NCI-H524 (cell line): ENCODE measurements at places on chromosomes 12 and 14.

GRCh38 chr12:5440978-5441377, 9.1 kb downstream of the NTF3 start:
- no peak for DNase-seq

- no peak for DNase-seq
Measured at GRCh38 chr12:133057446-133057845, 20.1 kb downstream of the ZNF84 start.

DNA sequence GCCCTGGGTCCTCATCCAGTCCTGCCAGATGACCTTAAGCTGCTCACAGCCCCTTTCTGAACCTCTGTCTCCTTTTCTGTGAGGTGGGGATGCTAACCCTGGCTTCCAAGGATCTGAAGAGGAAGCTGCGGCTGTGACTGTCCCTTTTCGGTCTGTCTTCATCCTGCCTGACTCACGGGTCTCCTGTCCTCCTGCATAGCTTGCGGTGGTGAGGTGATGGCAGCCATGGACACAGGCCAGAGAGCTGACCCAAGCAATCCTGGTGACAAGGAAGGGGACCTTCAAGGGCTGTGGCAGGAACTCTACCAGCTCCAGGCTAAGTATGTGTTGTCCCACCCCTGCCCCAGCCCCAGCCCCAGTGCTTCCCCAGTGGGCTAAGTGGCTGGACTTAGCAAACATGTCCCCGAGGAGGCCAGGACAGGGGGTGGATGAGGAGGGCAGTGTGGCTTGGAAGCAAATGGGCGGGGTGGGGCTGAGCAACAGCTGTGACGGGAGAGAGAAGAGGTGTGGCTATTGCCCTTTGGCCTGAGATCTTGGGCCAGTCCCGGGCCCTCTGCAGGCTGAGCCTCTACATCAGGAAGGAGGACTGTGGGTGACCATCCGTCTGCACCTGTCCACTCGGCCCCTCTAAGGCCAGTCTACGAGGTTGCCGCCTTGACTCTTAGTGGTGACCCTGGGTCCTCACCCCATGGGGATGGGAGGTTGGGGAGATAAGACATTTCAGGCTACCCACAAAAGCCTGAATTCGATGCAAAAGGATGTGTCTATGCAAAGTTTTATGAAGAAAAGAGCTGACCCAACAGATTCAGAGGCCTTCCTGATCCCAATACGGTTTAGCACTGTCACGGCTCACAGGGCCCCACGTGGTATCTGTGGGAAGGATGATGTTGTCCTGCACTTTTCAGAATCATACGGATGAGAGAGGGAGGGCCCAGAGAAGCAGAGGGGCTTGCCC, 1.1 kb downstream of the CCDC197 start:
- DNase-seq = no peak

- DNase-seq = no peak
Measured at GRCh38 chr12:123363390-123363739, 1.3 kb downstream of the SBNO1 start.

DNA sequence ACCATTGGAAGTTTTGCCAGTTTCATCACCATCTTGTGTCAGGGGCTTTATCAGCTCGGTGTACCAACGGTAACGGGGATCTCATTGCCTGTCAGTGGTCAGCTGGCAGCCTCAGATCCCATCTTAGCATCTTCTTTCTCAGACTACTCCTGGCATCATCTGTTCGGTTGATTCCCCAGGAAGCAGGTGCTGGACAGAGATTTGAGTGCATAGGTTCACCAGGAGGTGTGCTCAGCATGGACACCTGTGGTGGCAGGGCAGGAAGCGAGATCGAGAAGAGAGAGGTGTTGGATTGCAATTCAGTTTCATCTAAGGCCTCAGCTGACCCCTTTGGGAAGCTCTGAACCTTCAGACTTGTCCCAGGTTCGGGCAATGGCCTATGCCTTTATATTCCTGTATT, 76.0 kb downstream of the C12orf75 start:
- DNase-seq = no peak

DNA sequence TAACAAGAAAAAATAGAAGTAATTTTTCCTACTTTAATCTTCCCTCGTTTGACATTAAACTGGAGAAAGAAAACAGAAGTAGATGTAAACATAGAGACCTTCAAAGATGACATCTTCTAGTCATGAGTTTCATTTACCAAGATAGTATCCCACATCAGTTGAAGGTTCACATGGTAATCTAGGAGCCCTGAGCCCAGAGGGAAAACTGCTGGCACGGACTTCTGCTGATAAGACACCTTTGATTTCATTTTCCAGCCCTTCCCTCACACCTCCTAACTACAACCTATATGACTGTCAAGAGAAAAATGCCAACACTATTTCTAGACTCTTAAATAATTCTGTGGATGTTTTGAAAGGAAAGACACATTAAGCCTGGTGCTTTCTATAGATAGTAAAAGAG, 46.0 kb upstream of the CCDC175 start:
- DNase-seq = no peak

DNA sequence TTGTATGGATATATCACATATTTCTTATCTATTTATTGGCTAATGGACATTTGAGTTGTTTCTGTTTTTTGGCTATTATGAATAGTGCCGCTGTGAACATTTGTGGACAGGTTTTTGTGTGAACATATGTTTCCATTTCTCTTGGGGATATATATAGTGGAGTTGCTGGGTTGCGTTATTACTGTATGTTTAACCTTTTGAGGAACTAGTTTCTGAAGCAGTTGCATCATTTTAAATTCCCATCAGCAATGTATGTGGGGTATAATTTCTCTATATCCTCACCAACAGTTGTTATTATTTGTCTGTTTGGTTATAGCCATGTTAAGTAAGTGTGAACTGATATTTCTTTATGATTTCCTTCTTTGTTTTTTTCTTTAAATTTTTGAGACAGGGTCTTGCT, 10.7 kb downstream of the TCTN2 start:
- DNase-seq = no peak

- DNase-seq = no peak
Measured at GRCh38 chr12:26557326-26557725, 275.7 kb downstream of the ITPR2 start.

GRCh38 chr14:30603402-30603801, 18.7 kb upstream of the SCFD1 start:
- DNase-seq = no peak

GRCh38 chr12:116172224-116172849, 105.2 kb downstream of the MED13L start:
- no peak for DNase-seq
